ENCODE measurements at places on chromosomes 5 and 9.
A peak's percentile ranks its signal among the peaks of the same experiment; 100 is the strongest.

GRCh38 chr5:132656774-132657355, 1.1 kb upstream of the IL13 start:
- peak overlapping the region; percentile 57 for H3K4me3 ChIP-seq
- H3K4me1 ChIP-seq = peaks cover 47% of the 10 kb centered on the region
- DNase-seq = no peak
- H3K27me3 ChIP-seq = peaks cover 37% of the 10 kb centered on the region
- peak overlapping the region; percentile 86 for H3K27ac ChIP-seq
- H3K36me3 ChIP-seq = no peaks in the 10 kb centered on the region

GRCh38 chr9:77498891-77499290, 149.2 kb downstream of the GNA14 start:
- no peaks in the 10 kb centered on the region for H3K36me3 ChIP-seq
- no peak overlapping the region for H3K4me3 ChIP-seq
- no peaks in the 10 kb centered on the region for H3K27me3 ChIP-seq
- H3K27ac ChIP-seq = no peak overlapping the region
- DNase-seq = no peak
- no peaks in the 10 kb centered on the region for H3K4me1 ChIP-seq

DNA sequence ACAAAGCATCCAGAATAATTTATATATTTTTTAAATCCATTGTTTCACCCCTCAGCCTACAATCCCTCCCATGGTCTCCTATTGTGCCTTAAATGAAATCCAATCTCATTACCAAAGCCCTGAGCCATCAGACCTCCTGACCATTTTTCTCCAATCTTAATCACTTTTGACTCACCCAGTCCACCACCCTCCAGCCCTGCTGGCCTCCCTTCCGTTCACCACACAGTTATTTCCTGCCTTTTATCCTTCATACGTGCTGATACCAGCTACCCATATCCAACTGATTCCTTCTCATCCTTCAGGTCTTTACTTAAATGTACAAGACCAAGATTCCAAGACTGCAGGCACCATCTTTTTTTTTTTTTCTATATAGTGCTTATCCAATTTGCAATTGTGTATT, 1026.7 kb upstream of the DMAC1 start:
- H3K4me3 ChIP-seq = no peak overlapping the region
- no peak for DNase-seq
- no peaks in the 10 kb centered on the region for H3K36me3 ChIP-seq
- H3K4me1 ChIP-seq = no peaks in the 10 kb centered on the region

DNA sequence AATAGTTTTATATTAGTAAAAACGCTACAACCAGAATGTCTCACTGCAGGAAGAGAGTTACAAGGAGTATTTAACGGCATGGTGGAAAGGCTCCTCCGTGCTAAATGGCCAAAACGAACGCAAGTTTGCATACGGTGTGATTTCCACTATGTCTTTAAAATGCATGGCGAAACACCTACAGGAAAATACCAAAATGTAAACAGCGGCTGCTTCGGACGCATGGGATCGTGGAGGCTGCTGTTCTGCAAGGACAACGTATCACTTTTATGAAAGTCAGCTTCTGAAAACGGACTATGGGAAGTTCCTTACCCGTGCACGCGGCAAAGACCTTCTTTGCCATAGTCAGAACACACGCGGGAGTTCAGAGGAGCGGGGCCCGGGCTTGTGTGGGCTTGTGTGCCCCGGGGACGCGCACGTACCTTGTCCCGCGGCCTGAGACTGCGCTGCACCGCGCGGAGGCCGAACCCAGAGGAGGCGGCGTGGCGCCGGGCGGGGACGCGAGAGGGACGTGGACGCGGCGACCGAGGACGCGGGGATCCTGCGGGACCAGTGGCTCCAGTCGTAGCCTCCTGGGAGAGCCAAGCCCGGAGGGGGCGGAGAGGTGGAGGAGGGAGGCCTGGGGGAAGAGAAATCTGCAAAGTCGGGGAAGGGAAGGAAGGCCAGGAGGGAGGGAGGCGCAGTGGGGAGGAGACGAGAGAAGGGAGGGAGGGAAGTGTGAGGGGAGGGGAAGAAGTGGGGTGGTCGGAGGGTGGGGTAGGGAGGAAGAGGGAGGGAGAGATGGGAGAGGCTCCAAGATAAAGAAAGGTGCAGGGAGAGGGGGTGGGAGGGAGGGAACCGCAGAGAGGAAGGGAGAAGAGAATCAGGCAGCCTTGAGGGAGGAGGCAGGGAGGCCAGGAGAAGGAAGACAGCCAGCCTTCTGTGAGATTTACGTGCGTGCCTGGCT, at the start of gene CMBL:
CMBL (minus strand) TSS at position 697 of the 943 bp plus-strand sequence. CDS start 17,140 bp downstream, outside the sequence.
- peak; percentile 18 for DNase-seq
- peaks cover 4% of the 10 kb centered on the region for H3K36me3 ChIP-seq
- peaks cover 39% of the 10 kb centered on the region for H3K27me3 ChIP-seq
- H3K4me1 ChIP-seq = peaks cover 10% of the 10 kb centered on the region

GRCh38 chr5:181221792-181222629, 1.1 kb upstream of the TRIM41 start:
- H3K27ac ChIP-seq = peak overlapping the region; percentile 100
- peak; percentile 94 for DNase-seq
- peaks cover 14% of the 10 kb centered on the region for H3K36me3 ChIP-seq
- H3K4me1 ChIP-seq = peaks cover 55% of the 10 kb centered on the region
- peaks cover 8% of the 10 kb centered on the region for H3K27me3 ChIP-seq

DNA sequence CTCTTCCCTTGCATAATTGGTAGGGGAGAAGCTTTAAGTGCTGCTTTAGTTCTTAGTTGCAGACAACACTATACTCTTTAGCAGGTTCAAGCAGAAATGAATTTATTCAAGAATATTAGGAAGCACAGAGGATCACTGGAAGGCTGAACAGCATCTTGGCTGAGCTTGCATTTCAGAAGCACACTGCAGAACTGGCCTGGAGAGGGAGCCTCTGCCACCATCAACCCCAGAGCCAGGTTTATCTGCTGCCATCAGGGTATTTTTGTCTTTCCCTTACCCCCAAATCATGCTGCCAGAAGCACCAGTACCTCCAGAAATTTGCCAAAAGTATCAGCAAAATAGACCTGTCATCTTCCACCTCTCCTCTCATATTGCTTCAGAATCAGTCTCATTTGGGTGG, 440.7 kb downstream of the DMAC1 start:
- H3K36me3 ChIP-seq = no peaks in the 10 kb centered on the region
- no peak for DNase-seq
- no peak overlapping the region for H3K27ac ChIP-seq
- H3K27me3 ChIP-seq = peaks cover 17% of the 10 kb centered on the region
- no peak overlapping the region for H3K4me3 ChIP-seq

DNA sequence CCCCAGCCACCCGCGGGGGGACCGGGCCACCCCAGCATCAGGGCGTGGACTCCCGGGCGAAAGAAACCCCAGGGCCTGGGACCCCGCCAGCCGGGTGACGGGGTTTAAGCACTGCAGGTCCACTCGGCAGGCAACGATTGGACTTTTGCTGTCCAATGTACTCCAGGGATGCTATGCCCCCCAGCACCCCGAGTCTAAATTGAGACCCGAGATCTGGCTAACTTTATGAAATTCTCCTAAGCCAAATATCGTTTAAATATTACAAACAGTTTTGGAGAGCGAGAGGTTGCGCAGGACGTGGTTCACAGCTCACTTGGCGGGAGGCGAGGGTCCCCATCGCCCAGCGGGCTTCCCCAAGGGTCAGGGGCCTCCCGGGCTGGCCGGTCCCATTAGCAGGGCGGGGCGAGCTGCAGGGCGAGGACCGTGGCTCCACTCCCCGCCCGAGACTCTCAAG, 384 bp upstream of the MRPS2 start:
- H3K27ac ChIP-seq = no peak overlapping the region
- H3K36me3 ChIP-seq = peaks cover 28% of the 10 kb centered on the region

DNA sequence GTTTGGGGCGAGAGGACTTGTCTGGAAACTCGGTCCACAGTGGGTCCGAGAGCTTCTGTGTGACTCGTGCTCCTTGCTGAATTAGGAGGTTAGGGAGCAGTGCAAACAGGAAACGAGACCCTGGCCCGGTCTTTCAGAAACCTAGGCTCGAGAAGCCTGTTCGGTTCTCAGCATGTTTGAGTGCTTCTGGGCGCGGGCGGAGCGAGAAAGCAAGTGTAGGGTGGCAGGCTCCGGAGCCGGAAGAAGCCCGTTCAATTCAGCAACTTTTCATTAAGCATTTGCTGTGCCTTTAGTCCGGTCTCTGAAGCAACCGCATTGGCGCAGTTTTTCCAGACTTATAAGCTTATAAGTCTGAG, 547 bp downstream of the CLTA start:
- peaks cover 53% of the 10 kb centered on the region for H3K4me1 ChIP-seq
- H3K27ac ChIP-seq = peak overlapping the region; percentile 94
- peak overlapping the region; percentile 89 for H3K4me3 ChIP-seq

- peak overlapping the region; percentile 25 for H3K27ac ChIP-seq
- peaks cover 18% of the 10 kb centered on the region for H3K4me1 ChIP-seq
- H3K36me3 ChIP-seq = peaks cover 3% of the 10 kb centered on the region
- peak overlapping the region; percentile 88 for H3K4me3 ChIP-seq
- DNase-seq = no peak
- H3K27me3 ChIP-seq = no peaks in the 10 kb centered on the region
Measured at GRCh38 chr9:34046784-34047379, 1.8 kb downstream of the UBAP2 start.

DNA sequence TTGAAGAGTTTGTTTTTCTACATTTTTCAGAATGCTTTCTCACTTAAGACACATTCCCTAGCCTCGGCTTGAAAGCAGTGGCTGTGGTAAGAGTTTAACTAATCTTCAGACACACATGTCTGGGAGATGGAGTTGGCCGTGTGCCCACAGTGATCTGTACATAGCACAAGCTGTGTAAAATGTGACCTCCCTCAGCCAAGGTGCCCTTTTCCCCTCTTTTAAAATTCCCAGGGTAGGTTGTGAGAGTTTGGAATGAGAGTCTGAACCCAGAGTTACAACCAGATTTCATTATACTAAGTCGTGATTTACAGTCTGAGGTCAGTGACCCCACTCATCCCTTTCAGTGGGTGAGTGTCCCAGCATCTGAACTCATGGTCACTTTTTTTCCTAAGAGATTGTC, 230.4 kb downstream of the DOCK8 start:
- H3K4me1 ChIP-seq = no peaks in the 10 kb centered on the region
- no peak overlapping the region for H3K27ac ChIP-seq

- peaks cover 6% of the 10 kb centered on the region for H3K4me1 ChIP-seq
- H3K36me3 ChIP-seq = no peaks in the 10 kb centered on the region
- no peak for DNase-seq
Measured at GRCh38 chr5:139904816-139905661, 109.4 kb downstream of the PSD2 start.

DNA sequence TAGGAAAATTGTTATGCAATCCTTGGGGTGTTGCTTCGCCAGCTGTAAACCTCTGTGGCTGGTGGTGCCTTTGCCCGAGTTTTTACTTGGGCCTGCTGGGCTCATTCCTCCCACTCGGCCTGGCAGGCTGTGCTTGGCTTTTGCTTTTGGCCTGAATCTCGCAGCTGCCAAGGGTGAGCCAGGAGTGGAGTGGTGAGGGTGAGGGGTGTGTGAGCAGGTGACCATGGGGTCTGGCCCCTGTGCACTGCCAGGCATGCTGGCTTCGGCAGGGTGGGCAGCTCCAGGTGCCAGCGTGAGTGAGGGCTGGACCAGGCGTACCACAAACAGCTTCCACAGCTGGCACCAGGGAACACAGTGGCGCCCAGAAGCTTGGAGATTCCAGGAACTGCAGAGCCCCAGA, 12.6 kb upstream of the DHFR start:
- no peak overlapping the region for H3K4me3 ChIP-seq
- peaks cover 62% of the 10 kb centered on the region for H3K36me3 ChIP-seq
- H3K27me3 ChIP-seq = no peaks in the 10 kb centered on the region
- peaks cover 20% of the 10 kb centered on the region for H3K4me1 ChIP-seq

DNA sequence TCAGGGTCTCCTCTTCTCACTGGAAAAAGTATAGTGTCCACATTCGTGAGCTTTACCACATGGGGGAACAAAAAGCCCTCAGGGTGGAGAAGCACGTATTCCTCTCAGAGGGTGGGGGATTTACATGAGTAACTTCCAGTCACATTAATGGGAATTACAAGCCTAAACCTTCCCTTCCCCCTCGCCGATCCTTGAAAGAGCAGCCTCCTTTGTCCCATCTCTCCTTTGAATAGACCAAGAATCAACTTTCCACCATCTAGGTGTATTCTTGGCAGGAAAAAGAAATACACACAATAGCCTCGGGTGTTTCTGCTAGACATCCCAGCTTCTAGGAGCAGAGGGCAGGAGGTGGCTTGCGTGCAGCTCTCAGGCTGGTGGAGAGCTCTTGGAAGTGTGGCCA, 144.4 kb downstream of the ZNF462 start:
- H3K4me3 ChIP-seq = no peak overlapping the region
- H3K27me3 ChIP-seq = peaks cover 50% of the 10 kb centered on the region
- no peak overlapping the region for H3K27ac ChIP-seq

GRCh38 chr5:172159016-172159415, 29.0 kb downstream of the STK10 start:
- H3K27me3 ChIP-seq = no peaks in the 10 kb centered on the region
- H3K4me3 ChIP-seq = no peak overlapping the region
- peaks cover 51% of the 10 kb centered on the region for H3K36me3 ChIP-seq
- peak overlapping the region; percentile 33 for H3K27ac ChIP-seq
- peaks cover 55% of the 10 kb centered on the region for H3K4me1 ChIP-seq

GRCh38 chr5:35223787-35224395, 6.4 kb downstream of the PRLR start:
- no peaks in the 10 kb centered on the region for H3K36me3 ChIP-seq
- H3K27me3 ChIP-seq = peaks cover 45% of the 10 kb centered on the region
- no peaks in the 10 kb centered on the region for H3K4me1 ChIP-seq
- H3K4me3 ChIP-seq = no peak overlapping the region
- no peak overlapping the region for H3K27ac ChIP-seq

- H3K27ac ChIP-seq = no peak overlapping the region
- peak; percentile 7 for DNase-seq
- no peak overlapping the region for H3K4me3 ChIP-seq
Measured at GRCh38 chr9:27353474-27354229, 56.7 kb upstream of the EQTN start.

DNA sequence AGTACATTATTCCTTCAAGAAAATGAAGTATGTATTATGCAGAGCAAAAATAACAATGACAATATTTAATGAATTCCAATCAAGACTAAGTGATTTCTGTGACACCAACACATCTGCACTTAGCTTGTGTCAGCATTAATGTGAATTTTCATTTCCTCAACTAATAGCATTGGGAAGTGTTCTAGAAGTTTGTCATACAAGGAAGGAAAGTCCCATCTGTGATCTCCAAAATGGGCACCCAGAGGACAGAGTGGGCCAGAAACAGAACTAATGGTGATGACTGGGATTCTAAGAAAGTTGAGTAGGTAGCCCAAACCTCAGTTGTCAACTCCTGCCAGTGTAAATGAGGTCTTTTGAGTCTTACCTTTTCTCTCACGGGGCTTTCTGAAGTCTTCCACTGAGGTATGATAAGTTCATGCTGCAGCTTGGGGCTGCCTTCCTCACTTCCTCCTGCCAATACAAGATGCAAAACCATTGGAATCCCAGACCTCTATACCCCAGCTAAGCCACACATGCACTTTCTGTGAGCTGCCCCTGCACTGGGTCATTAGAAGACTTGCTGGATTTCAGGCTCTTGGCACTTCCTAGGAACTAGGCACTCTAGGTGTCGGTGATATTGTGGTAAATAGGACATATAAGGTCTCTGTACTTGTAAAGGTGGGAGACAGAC, 4.9 kb downstream of the ADAM19 start:
- H3K27me3 ChIP-seq = no peaks in the 10 kb centered on the region
- H3K36me3 ChIP-seq = peaks cover 15% of the 10 kb centered on the region
- H3K4me3 ChIP-seq = peak overlapping the region; percentile 68
- no peak for DNase-seq
- peak overlapping the region; percentile 86 for H3K27ac ChIP-seq
